Islet precursor cell (in vitro differentiated cells): ENCODE measurements at places on chromosomes 11 and 22.

- no peak for DNase-seq
Observed at GRCh38 chr22:47282366-47282765, 519.9 kb downstream of the TBC1D22A start.

- no peak for DNase-seq
Observed at GRCh38 chr11:131533998-131534397, 163.6 kb downstream of the NTM start.

DNA sequence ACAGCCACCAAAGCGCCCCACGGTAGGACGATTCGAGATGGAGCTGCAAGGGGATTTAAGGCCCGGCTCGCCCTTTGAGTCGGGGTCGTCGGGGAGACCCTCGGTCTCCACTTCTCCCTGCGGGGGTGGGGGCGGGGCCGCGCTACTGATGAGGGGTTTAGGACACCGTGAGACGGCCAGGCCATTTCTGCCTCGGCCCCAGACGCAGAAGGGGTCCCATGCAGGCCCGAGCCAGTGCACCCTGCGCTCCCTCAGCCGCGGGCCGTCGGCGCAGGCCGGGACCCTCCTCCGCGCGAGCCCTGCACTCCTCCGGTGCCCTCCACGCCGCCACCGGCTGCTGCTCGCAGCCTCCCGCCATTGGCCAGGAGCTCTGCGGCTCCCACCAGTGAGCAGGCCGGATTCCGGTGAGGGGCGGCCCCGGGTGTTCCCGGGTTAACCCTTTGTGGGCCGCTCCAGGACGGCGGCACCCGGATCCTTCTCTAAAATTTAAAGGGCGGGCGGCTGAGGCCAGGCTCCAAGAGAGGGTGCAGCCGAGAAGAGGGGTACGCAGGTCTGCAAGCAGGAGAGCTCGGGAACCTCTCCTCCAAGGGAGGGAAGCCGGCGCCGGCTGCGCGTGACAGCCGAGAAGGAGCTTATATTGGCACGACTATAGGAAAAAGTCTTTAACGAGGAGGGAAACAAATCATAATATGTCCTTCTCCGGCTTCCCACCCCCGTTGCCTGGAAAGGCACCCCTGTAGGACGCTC, 18.0 kb downstream of the CREB3L1 start:
- DNase-seq, result peak; percentile 94

DNA sequence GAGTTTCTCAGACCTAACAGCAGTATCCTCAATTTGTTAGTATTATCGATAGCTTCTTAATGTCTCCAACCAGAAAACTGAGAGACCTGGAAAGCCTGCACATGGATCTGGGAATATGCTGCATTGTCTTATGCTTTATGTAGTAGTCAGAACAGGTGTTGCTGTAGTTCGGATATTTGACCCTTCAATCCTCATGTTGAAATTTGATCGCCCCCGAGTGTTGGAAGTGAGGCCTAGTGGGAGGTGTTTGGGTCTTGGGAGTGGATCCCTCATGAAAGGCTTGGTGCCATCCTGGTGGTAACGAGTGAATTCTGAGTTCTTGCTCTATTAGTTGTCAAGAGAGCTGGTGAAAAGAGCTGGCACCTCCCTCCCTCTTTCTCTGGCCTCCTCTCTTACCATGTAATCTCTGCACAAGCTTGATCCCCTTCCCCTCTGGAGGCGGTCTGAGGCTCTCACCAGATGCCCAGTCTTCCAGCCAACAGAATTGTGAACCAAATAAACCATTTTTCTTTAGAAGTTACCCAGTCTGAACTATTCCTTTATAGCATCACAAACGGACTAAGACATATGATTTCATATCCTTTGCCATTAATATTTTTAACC, 227.1 kb downstream of the DDX10 start:
- no peak for DNase-seq

GRCh38 chr11:123624974-123625373, 29.4 kb downstream of the SCN3B start:
- DNase-seq, result no peak

DNA sequence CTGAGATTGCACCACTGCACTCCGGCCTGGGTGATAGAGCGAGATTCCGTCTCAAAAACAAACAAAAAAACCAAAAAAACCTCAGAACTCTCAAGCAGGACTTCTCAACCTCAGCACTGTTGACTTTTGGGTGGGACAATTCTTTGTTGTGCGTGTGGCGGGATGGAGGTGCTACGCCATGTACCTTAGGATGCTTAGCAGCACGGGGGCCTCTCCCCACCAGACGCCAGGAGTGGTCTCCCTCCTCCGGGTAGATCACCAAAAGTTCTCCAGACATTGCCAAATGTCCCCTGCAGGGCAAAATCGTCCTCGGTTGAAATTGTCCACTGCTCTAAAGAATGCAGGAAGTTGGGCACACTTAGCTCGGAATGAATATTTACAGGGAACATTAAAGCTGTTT, 26.9 kb upstream of the ATXN10 start:
- DNase-seq, result no peak

- no peak for DNase-seq
Observed at GRCh38 chr11:124987096-124987495, 33.1 kb downstream of the CCDC15 start.

- DNase-seq, result no peak
Observed at GRCh38 chr11:113960702-113961330, 14.1 kb upstream of the HTR3A start.

GRCh38 chr11:106461839-106462545, 384.5 kb downstream of the AASDHPPT start:
- DNase-seq, result no peak
